ENCODE measurements at places on chromosomes 16 and 17.

- no peak for DNase-seq
Measured at GRCh38 chr16:50208460-50208931, 55.4 kb downstream of the TENT4B start.

- no peak for DNase-seq
Measured at GRCh38 chr17:27241346-27241946, 52.5 kb upstream of the WSB1 start.

GRCh38 chr16:87160701-87161337 lies 156.4 kb downstream of the C16orf95 start:
- no peak for DNase-seq

DNA sequence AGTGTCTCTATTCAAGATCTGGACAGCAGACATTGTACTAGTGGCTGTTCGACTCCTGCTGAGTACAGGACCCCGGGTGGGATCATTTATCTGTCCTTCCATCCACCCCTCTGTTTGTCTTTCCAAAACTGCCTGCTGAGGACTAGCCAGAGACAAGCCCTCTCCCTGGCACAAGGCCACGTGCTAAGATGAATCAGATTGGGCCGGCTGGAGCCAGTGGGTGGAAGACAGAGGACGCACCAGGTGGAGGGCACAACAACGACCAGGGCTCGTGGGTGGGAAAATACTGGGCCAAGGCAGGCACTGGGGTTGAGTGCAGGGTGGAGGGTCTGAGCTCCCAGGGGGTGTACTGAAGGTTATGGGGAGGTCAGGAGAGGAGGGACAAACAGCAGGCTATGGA lies 1.4 kb upstream of the CA7 start:
- DNase-seq = peak; percentile 67

- peak; percentile 32 for DNase-seq
Measured at GRCh38 chr16:15942931-15943690, 6.3 kb upstream of the ABCC1 start.

- no peak for DNase-seq
Measured at GRCh38 chr17:50517011-50517410, 8.8 kb downstream of the MYCBPAP start.

- no peak for DNase-seq
Measured at GRCh38 chr17:62194401-62194800, 129.3 kb upstream of the MED13 start.

DNA sequence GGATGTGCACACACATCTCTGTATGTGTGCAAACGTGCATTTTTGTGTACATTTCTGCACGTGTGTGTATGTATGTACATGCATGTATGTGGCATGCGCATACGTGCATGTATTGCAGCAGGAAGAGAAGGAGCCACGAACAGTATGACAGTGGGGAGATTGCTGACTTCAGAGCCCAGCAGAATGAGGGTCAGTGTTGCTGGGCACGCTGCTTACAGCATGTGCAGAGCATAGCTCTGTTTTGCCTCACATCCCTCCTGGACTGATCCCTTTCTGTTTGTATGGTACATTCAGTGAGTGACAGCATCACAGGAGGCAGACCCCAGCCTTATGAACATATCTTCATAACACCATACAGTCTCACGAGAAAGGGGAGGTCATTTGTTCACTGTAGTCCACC lies 934.0 kb upstream of the EEF2KMT start:
- DNase-seq = no peak

DNA sequence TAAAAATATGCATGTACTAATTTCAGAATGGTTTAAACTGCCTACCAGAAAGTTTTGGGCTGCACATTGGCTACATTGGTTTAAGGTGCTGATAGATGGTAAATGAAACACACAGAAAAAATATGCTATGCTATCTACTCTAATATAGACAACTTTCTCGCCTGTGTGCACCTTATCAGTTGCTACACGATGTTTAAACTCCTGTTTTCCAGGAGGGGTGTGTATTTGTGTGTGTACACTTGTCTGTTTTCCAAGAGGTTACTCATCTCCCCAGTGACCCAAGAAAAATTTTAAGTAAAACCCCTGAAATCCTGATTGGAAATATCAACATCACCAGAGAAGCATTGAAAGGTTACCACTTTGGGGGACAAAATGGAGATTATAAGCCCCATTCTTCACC lies 21.6 kb upstream of the PSMC5 start:
- DNase-seq = peak; percentile 75

DNA sequence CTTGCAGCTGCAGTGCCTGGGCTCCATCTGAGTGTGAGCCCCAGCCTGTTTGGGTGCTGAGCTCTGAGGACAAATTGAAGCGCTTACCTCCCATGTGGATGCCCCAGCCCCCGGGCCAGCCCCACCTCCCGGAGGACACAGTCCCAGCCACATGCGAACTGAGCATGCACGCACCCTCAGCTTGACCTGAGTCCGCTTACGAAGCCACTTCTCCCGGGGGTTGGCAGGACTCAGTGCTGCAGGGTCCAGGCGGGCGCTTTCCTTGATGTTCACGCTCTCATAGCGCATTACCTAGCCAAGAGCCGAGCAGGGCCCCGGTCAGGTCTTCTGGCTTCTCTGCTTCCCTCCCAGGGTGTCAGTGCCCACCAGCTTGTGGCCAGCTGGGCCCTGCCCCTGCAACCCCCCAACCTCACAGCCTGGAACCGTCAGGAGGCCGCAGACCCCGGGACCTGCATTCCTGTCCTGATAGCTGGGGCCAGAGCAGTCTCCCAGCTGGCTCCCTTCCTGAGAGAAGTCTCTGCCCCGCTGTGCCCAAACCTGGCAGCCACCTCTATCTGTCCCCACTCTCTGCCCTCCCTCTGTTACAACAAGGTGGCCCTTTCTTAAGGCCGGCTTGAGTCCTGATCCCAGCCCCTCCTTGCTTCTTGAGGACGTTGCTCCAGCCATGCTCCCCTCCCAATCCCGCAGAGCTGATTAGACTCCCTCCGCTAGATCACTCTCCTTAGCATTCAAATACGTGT lies 24.0 kb downstream of the PIMREG start:
- DNase-seq = no peak

- no peak for DNase-seq
Measured at GRCh38 chr17:45427181-45427835, 5.4 kb downstream of the ARHGAP27 start.

GRCh38 chr17:78736526-78737079 lies 45.5 kb downstream of the CYTH1 start:
- DNase-seq = peak; percentile 69

GRCh38 chr16:66300037-66300436 lies 66.5 kb upstream of the CDH5 start:
- DNase-seq = no peak

Data from hematopoietic multipotent progenitor cell treated with erythropoietin and hydrocortisone succinate and interleukin-3 and kit ligand, for 8 days (in vitro differentiated cells).